ENCODE measurements at places on chromosomes 4 and X.

DNA sequence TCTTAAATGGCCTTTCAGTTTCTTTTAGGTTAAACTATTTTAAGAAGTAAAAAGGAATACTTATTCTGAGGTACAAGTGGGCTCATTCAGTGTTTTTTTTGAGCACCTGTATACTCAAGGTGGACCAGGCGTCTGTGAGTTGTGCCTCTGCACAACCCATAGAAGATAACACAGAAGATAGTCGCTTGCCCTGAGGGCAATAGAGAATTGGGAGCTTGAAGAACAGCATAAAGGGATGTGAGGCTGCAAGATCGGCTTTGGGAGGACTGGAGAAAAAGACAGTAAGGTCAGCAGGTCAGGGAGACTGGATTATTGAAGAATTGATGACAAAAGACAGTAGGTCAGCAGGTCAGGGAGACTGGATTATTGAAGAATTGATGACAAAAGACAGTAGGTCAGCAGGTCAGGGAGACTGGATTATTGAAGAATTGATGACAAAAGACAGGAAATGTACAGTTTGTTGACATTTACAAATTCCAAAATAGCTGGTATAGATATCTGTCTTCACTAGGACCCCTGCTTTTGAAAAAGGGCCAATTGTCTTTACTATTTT, 3.1 kb downstream of the CPE start:
- DNase-seq, result no peak

DNA sequence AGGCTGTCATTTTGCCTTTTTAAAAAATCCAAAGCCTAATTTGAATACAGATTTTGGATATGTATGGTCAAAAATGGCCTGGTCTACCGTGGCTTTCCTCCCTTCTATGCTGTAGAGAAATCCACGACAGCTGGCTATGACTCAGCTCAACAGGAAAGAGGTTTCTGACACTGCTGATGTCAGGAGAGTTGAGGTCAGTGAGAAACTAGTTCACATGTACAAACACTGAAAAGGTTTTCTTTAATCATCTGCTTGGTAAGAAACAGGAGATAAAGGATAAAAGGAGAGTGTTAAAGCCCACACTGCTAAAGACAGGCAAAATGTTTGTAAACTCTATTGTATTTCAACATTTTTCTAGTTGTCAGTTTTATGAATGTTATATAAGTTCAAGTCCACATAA, 113.9 kb downstream of the NYX start:
- DNase-seq, result no peak

DNA sequence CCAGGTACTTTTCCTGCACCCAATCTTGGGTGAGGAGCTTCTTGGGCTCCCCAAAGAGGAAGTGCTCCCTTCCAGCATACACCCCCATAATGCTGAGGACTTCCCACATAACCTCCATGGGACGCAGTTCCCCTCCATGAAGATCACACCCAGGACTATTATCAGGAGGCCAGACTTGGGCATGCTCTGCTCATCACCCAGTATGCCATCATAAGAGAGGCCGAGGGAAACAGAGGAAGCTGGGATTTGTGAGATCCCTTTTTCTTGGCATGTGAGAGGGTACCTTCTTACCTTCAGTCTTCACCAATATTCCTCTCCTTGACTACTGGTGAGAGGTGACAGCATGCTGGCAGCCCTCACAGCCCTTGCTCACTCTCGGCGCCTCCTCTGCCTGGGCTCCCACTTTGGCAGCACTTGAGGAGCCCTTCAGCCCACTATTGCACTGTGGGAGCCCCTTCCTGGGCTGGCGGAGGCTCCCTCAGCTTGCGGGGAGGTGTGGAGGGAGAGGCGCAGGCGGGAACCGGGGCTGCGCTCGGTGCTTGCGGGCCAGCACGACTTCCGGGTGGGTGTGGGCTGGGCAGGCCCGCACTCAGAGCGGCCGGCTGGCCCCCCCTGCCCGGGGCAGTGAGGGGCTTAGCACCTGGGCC, 15.7 kb upstream of the HSFX1 start:
- no peak for DNase-seq

- DNase-seq, result no peak
Measured at GRCh38 chr4:36385951-36386571, 104.6 kb downstream of the DTHD1 start.
